HEK293T (cell line): ENCODE measurements at places on chromosomes 7 and 10.

DNA sequence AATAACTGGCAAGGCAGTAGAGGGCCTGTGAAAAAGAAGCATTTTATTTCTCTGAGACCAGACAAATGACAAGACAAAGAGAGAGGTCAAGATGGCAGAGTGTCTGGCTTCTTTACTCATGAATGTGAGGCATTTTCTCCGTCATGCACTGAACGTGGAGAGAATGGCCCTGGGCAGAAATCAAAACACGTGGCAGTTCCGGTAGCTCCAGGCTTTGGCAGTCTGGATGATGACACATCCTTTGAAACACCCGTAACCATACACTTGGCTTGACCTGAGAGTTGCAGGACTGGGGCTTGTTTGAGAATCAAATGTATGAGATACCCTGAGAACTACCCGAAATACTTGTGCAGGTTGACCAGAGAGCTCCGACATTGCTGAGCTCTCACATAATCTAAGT is 537.6 kb downstream of the ACTR3B start:
- DNase-seq = no peak

- no peak for DNase-seq
Measured at GRCh38 chr7:431658-432111, 88.0 kb downstream of the PDGFA start.

- no peak for DNase-seq
Measured at GRCh38 chr7:51927738-51928137, 611.1 kb upstream of the COBL start.

DNA sequence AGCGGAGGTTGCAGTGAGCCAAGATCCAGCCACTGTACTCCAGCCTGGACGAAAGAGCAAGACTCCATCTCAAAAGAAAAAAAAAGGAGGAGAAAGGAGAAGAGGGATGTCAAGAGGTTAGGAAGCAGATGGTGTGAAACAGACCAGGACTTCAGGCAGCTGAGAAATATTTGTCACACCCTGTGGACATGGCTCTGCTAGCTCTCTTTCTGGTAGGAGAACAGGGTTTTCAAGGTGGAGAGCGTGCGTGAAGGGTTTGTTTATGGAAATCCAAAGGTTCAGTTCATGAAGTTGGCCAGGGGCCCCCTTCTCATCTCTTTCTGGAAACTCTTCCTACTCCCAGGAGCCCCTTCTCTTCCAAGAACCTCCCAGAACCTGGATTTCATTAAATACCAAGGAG is 110.8 kb upstream of the GALNT17 start:
- no peak for DNase-seq

GRCh38 chr10:132383751-132384196 is 13.2 kb upstream of the PWWP2B start:
- no peak for DNase-seq

DNA sequence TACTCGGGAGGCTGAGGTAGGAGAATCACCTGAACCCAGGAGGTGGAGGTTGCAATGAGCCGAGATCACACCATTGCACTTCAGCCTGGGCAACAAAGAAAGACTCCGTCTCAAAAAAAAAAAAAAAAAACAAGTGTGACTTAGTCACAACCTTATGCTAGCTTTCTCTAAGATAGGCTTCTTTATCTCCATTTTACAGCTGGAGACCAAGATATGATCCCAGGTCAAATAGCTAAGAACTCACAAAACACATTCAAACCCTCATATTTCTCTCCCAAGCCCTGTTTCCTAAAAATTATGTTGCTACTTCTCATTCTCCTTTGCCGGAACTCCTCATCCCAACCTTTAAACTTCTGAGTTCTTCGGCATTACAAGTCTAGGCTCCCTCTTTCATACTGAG is 13.0 kb upstream of the DHTKD1 start:
- DNase-seq = no peak

DNA sequence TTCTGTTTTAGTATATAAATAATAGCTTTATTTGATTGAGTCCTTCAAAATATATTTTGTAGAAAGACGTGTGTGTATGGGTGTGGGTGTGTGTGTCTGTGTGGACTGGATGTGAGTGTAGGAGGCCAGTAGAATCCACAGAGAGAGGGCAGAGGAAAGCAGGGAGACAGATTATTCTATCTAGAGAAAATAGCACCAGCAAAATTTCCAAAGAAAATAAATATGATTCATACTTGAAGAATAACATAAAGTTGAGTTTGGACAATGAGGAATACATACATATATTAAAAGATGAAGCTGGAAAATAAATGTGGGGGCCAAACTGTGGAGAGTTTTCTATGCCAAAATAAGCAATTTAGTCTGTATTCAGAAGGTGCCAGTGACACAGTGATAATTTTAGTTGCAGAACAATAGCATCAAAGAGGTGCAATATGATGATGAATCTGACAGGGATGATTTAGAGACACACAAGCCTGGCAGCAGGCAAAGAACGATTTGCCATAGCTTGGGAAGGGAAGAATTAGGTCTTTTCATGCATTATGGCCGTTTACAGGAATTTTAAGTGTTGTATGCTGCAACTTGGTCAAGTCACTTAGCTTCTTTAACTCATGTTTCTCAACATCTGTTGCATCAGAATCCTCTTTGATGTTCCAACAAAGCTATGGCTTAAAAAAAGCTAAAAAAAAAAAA is 121.3 kb downstream of the SEMA3A start:
- no peak for DNase-seq

GRCh38 chr10:35041502-35041879 is 48.6 kb downstream of the CUL2 start:
- DNase-seq = no peak

DNA sequence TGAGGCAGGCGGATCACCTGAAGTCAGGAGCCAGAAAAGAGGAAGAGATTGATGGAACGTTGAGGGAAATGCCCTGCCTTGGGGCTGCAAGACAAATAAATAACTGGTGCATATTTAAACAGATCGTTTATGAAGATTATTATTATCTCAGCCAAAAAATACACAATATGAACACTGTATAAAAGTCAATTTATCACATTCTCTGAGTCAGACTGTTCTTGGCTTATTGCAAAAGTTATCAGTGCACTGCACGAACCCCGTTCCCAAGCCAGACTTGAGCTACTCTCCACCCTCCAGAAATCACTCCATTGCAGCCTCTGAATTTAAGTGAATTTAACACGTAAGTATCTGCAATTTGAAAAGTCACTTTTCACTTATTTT is 1.6 kb downstream of the DNMBP start:
- no peak for DNase-seq

DNA sequence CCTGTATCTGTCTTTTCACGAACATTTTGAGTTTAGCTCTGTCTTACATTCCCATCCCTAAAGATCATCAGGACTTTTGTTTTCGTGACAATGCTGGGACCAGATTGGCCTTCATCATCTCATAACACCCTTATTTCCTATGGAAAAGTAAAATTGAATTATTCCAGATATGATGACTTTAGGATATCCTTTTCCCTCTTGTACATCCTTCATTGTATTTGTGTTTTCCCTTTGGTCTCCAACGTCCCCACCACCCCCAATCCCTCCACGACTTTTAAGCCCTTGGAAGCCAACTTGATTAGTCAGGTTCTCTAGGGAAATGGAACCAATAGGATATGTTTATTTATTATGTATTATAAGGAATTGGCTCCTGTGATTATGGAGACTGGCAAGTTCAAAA is 167.6 kb downstream of the ARL4A start:
- DNase-seq = no peak

- DNase-seq = peak; percentile 34
Measured at GRCh38 chr7:23863209-23863787, 153.3 kb downstream of the STK31 start.

DNA sequence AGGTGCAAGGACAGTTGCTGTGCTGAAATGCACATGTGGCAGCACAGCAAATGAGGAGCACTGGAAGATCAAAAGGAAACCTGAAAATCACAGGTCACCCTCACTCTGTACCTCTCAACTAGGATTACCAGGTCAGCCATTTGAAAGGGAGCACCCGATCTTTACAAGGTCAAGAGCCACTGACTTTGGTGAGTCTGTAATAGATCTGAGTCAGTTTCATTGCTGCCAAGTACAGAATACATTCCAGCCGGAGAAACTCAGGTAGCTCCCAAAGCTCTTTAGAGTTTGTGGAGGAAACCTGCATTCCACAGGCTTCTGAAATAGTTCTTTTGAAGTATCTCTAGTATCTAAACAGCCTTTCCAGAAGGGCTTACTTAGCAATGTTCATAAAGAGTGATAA is 217.5 kb downstream of the SNX13 start:
- DNase-seq = no peak

- no peak for DNase-seq
Measured at GRCh38 chr7:154910977-154911376, 91.9 kb downstream of the PAXIP1 start.

- peak; percentile 97 for DNase-seq
Measured at GRCh38 chr10:5684318-5684970, at the start of gene TASOR2. TASOR2 (plus strand) TSS chr10:5684838; CDS start chr10:5720643, 35,805 bp downstream.

DNA sequence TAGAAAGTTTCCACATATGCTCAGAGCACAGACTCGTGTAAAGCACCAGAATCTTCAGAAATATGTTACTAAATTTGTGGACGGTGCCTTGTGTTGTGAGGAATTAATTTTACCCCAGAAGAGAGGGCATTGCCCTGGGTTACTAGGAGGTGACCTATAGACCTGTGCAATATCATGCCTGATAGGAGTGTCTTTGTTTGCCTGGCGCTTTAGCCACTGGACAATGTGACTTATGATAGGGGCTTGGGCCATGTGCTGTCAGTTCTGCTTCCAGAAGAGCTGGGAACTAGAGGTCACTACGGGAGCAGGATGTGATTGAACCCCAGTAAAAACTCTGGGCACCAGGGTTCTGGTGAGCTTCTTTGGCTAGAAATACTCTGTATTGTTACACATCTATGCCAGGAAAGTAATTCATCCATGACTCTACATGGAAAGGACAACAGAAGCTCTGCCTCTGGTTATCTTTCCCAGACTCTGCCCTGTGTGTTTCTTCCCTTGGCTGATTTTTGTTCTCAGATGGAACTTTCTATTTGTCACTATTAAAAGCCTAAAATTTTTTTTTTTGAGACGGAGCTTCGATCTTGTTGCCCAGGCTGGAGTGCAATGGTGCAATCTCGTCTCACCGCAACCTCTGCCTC is 75.5 kb downstream of the SIRT1 start:
- no peak for DNase-seq

- DNase-seq = no peak
Measured at GRCh38 chr7:43204081-43204480, 91.6 kb downstream of the HECW1 start.

GRCh38 chr7:151930026-151930653 is 26.1 kb upstream of the GALNTL5 start:
- DNase-seq = no peak

- DNase-seq = no peak
Measured at GRCh38 chr7:24788961-24789576, 31.8 kb upstream of the GSDME start.
